Caco-2 (cell line): ENCODE measurements at places on chromosomes 1 and 21.
A peak's percentile ranks its signal among the peaks of the same experiment; 100 is the strongest.

- DNase-seq: peak; percentile 72
These were observed 76.9 kb upstream of the TNFSF18 start for GRCh38 chr1:173127369-173128307.

GRCh38 chr1:20891091-20891490, 104.0 kb upstream of the HP1BP3 start:
- no peak for DNase-seq

- DNase-seq: no peak
These were observed 353.9 kb downstream of the LMO4 start for GRCh38 chr1:87682565-87682964.

DNA sequence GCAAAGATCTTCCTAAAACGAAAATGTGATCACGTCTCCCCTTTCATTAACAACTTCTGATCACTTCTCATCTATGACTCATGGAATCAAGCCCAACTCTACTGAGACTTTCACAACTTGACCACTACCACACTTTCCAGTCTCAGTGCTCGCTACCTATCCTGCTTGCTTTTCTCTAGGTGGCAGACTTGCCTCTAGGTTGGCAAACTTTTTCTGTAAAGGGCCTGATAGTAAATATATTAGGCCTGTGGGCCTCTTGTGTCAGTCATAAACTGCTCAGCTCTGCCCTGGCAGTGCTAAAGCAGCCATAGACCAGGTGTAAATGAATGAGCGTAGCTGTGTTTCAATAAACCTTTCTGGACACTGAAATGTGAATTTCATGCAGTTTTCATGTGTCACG, 21.5 kb upstream of the HMGB4 start:
- DNase-seq: no peak

DNA sequence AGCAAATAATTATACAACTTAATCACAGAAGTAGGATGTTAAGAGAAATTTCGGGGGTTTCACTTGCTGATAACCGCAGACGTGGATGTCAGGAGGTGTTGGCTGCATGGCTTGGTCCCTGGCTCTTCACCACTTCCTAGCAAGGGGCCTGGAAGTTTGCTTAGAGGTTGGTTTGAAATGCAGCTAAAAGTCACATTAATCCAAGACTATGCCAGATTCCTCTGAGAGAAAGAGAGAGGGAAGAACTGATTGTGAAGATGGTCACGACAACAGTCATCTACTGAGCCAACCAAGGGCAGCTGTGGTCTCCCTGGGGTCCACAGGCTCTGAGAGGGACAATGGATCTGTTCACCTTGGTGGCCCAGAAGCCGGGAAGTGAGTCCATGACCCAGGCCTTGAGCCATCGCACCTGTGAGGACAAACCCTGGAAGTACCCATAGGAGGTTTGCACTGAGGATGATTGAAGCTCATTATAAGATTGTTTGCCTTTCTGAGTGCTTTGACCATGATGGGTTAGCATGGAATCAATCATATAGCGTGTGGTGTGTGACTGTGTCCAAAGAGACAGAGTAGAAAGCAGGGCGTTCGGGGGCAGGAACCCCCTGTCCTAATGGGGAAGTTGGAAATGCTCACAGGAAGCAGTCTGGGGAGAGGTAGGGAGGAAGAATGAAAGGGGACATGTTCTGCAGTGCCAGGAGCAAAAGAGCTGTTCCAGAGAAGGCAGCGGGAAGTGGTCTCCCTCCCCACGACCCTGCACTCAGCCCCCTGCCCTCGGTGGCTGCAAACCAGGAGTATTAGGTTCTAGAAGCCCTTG, 47.1 kb downstream of the UMODL1 start:
- no peak for DNase-seq

DNA sequence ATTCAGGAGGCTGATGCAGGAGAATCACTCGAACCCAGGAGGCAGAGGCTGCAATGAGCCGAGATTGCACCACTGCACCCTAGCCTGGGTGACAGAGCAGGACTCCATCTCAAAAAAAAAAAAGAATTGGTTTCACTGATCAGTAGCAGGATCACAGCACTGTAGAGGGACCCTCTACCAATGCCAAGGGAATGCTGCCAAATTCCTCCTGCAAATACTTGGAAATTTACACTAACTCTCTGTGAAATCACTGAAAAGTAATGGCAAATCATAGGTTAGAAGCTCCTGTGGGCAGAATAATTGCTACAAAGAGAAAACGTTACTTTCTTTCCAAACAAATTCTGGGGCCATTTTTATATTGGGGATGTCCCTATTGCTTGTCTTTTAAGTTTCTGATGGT, 6.7 kb upstream of the GPR25 start:
- no peak for DNase-seq

GRCh38 chr1:19260211-19261138, 8.9 kb downstream of the MRTO4 start:
- DNase-seq: no peak

DNA sequence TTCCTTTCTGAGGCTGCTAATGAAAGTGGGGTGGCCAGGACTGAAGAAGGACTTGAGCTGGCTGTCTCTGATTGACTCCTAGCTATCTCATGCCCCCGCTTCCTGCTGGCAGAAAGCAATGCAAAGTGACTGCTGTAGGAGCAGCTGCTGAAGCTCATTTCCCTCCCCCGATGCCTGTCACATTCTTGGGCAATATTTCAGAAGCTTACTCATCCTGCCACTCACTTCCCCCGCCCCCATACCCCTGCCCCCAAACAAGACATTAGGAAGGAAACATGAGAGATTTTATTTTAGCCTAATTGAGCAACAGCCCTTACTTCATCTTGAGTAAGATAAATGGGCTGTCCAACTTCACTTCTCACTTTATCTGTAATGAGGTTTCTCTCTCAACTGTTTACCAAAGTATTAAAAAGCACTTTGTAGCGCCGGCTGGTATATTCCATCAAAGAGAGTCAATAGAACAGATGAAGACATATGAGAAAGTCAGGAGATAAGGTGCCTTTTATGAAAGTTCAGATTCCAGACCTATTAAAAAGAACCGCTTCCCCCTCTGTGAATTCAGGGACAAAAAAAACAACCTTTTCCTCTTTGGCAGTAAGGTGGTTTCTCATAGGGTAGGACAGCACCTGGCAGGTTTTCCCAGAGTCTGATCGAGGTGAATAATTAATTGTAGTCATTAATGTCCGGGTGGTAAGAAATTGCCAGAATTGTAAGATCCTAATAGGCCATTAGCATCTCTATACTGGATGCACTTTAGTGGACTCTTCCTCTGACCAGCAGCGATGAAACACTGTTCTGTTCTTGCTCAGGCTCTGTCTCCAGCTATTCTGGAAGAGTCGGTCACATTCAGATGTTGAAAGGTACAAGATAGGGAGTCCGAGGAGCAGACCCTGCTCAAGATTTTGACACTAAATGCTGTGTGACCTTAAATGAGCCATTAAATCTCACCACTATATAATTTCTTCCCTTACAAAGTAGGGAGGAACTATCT, 70.2 kb downstream of the SH3GLB1 start:
- DNase-seq: peak; percentile 82

DNA sequence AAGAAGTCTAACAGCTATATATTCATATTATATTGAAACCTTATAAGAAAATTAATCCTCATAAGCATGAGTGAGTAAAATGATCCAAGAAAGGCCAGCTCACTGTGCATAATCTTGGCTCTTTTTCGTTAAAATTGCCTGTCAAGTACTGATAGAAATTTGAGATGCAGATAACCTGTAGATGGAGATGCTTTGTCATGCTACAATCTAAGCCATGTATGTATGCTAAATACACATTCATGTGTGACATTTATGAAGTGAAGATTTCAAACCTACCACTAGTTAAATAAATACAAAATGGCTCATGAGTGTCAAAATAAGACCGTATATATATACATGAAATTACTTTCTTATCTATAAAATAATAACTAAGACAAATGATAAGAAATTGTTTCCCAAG, 1491.5 kb upstream of the PRMT6 start:
- no peak for DNase-seq

DNA sequence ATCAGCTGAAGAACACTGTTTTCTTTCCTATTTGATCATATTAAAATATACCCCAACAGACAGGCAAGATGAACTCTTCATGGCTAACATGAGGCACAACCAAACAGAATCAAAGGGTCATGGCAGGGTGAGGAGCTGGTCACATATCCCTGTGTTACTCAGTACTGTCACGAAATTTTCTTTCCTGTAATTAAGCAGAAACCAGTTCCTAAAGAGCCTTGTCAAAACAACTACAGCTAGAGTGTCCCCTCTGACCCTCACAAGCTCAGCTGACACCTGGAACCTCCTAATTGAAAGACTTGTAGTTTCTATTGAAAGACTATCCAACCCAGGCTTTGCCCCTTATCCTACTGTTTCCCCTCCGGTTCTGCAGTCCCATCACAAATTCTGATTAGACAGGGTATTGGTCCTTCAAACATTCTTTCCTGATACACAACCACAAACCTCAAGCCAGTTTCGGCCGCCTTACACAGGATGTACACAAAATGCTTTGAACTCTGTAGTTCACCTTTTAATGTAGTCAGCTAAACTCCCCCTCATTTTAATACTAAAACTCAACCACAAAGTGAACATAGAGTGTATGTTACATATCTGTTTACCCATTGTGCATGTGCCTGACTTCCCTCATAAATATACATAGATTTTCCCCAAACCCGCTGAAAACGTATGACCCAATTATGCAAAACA, 651.9 kb downstream of the MRPL39 start:
- DNase-seq: no peak

DNA sequence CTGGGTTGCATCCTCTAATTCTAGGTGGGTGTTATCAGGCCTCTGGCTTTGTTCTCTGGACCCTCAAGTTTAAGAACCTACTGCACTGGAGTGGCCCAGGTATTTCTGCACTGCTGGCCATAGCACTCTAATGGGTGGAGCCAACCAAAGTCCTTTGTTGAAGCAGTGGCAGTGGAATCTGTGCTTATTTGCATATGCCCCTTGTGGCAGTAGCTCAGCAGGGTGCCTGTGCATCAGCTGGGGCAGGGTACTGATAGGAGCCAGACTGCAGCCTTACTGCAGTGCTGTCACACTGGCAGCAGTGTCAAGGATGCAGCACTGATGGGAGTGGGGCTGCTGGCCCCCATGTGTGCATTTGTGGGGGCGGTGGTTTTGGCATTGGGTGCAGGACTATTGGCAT, 660.6 kb downstream of the LRRIQ3 start:
- DNase-seq: no peak

DNA sequence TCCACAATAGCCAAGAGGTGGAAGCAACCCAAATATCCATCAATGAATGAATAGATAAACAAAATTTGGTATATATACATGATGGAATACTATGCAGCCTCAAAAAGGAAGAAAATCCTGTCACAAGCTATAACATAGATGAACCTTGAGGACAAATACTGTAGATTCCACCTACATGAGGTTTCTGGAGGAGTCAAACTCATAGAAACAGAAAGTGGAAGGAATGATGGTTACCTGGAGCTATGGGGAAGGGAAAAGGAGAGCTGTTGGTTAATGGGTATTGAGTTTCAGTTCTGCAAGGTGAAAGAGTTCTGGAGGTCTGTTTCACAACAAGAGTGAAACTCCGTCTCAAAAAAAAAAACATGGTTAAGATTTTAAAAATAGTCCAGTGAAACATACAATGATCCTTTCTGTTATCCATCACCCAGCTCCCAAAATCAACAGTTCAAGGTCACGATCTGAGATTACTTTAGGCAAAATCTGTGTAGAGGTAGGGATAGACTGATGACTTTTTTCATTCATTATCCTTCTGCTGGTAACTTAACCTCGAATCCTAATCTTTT, 80.8 kb upstream of the HNRNPU start:
- DNase-seq: no peak

- no peak for DNase-seq
These were observed 135.9 kb downstream of the NPHP4 start for GRCh38 chr1:5856246-5856815.

- no peak for DNase-seq
These were observed 251.6 kb downstream of the AKT3 start for GRCh38 chr1:243598433-243598832.

- no peak for DNase-seq
These were observed 319.2 kb downstream of the SMYD3 start for GRCh38 chr1:246187834-246188372.

DNA sequence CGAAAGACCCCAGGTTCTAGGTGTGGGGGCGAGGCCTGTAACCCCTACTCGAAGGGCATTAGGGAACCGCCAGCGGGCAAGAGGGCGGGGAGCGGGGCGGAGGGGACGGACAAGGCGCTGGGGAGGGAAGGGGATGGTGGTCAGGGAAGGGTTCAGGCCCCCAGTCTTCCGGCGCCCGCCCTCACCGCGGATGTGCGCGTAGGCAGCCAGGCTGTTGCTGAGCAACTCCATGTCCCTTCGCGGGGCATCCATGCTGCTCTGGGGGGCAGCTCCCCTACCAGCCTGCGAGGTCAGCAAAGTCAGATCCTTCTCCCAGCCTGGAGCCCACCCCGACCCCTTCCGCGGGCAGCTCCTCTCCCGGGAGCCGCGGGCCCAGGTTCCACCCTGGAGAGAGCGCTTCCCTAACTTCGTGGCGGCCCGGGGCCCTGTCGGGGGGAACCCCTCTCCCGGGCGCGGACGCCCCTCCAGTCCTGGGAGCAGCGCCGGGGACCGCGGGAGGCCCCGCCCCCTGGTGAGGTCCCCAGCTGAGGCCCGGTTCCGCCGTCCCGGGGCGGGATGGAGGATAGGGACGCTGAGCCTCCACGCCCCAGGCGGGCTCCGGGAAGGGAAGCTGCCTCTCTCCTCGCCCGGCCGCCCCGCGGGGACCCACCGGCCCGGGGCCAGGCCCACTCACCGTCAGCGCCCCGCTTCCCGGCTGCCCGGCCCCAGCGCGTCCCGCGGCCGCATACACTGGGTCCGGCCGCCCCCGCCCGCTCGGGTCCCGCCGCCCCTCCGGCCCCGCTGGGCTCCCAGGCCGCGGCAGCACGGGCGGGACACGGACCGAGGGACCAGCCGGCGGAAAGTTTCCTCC, 434 bp downstream of the EVA1B start:
- no peak for DNase-seq

GRCh38 chr1:44433209-44433608, 28.2 kb downstream of the RNF220 start:
- DNase-seq: no peak

DNA sequence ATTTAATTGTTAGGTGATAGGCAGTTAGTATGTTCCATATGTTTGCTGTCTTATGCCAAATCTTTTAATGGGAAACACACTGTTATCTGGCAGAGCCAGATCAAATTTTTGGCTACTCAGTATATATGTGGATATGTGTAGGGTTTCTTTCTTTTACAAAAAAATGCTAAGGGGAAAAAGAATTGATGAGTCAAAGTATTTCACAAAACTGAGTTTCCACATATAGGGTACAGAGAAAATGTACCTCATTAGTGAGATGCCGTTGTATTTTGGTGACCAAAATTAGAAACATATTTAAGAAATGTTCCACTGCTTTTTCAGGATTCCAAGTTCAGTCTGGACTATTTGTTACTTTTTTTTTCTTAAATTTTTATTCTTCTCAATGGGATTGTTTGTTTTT, 201.2 kb upstream of the PTGFR start:
- DNase-seq: no peak

DNA sequence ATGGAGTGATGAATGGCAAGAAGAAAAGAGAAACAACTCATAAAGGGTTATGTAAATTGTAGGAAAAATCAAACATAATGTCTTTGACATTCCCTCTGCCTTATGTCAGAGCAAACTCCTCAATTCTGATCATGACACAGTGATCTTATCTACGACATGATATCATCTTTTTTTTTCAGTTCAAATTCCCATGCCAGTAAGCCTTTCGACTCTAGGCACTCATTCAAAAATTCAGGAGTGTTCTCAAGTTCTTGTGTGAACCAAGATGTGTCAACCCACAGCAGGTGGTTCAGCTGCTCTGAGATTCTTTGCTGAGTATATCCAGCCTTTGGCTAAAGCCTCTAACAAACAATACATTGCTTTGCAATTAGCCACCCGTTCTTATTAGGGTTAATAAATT, 97.1 kb upstream of the ESRRG start:
- DNase-seq: no peak

- DNase-seq: no peak
These were observed 130.3 kb upstream of the TMEM51 start for GRCh38 chr1:15023205-15023604.
